ENCODE measurements at places on chromosomes 6 and 20. TPM values are rescaled to one million over a fixed set of nuclear protein-coding genes. Genes with fewer than 3 reads are reported as not detected.

- no peak for DNase-seq
These were observed 165.2 kb downstream of the CLIC5 start for GRCh38 chr6:45850378-45851033.

SESN1 gene
- total RNA-seq, result 69.6 TPM

DNA sequence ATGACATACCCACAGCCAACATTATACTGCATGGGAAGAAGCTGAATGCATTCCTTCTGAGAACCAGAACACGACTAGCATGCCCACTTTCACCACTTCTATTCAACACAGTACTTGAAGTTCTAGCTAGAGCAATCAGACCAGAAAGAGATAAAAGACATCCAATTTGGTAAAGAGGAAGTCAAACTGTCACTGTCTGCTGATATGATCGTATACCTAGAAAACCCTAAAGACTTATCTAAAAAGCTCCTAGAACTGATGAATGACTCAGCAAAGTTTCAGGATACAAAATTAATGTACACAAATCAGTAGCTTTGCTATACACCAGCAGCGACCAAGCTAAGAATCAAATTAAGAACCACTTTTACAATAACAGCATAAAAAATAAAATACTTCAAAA, 60.5 kb downstream of the EYS start:
- no peak for DNase-seq

KATNA1 gene
- 15.2 TPM for total RNA-seq

GRCh38 chr20:37313546-37314091, 24.2 kb downstream of the MANBAL start:
- no peak for DNase-seq

All from T-helper 17 cell (primary cell).